ENCODE measurements at places on chromosomes 12 and 14.
A peak's percentile ranks its signal among the peaks of the same experiment; 100 is the strongest.

DNA sequence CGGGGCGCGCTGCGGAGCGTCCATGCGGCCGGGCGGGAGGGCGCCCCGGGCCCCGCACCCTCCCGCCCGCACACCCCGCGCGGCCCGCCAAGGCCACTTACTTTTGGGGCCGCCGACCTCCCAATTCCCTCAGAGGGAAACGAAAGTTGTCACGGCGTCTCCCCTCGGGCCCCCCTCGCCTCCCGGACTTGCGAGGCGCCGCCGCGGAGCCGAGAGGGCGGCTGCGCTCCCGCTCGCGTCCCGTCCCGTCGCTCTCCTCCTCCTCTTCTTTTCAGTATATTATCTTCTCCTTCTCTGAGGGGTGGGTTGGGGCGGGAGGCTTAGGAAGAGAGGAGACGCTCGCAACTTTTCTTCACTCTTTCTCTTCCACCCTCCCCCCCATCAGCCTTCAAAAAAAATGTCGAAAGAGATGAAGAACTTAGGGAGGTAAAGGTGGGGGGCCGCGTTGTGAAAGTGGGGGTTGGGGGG is 613 bp downstream of the DUSP16 start:
- peak; percentile 26 for DNase-seq

DNA sequence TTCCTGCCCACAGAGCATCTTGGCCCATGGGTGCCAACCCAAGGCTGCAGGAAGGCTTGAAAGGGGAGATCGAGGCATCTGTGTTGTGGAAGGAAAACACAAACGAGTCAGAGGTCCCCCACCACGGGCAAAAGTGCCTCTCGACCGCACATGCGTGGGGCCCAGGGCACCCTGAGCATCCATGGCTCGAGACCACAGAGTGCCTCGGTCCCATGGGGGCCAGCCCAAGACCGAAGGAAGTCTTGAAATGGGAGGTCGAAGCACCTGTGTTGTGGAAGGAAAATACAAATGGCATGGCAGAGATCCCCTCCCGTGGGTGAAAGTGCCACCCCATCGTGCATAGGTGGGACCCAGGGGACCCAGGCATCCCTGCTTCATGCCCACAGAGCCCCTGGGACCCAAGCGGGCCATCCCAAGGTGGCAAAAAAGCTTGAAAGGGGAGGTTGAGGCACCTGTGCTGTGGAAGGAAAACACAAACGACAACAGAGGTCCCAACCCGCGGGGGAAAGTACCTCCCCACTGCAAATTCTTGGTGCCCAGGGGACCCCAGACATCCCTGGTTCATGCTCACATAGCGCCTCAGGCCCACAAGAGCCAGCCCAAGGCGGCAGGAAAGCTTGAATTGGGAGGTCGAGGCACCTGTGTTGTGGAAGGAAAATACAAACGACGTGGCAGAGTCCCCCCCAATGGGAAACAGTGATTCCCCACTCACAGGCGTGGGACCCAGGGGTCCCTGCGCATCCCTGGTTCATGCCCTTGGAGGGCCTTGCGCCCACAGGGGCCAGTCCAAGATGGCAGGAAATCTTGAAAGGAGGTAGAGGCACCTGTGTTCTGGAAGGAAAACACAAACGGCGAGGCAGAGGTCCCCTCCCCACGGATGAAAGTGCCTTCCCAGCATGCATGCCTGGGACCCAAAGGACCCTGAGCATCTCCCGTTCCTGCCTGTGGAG is 373.0 kb downstream of the ALG10 start:
- DNase-seq, result no peak

DNA sequence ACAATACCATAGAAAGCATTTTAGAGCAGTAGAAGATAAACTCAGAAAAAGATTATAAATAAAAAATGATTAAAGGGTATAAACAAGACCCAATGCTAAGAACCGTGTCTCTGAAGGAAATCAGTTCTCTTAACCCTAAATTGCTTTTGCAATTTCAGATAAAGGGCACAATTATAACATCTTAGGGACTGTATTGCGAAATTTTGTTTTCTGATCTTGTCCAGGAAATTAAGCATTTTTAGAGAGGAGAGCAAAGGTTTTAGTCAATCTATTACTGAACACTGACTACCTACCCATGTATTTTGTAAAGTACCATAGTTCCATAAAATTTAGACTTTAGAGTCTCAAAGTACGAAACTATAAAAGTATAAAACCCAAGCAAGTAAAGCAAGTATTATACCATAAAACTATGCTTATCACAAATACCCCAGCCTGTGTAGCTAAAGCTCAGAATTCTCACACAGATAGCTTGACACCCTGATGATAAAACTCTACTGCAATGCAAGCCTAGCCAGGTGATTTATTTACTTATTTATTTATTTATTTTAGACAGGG is 6.8 kb upstream of the CHPT1 start:
- no peak for DNase-seq

DNA sequence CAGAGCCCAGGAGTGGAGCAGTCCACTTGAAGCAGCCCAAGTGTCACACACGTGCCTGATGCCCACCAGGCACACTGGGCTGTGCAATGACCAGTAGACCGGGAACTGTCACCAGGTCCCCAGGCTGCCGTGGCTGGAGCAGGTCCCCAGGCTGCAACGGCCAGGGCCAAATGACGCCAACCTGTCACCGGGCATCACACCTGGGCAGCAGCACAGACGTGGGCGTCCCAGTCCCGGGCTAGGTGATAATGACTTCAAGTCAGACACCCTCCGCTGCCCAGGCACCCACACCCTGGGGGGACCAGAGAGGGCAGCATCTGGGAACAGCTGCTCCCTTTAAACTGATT is 30.6 kb upstream of the MMP17 start:
- DNase-seq, result no peak

GRCh38 chr12:94973221-94973620 is 30.3 kb downstream of the NDUFA12 start:
- no peak for DNase-seq

GRCh38 chr12:65791400-65791799 is 32.9 kb upstream of the HMGA2 start:
- no peak for DNase-seq

DNA sequence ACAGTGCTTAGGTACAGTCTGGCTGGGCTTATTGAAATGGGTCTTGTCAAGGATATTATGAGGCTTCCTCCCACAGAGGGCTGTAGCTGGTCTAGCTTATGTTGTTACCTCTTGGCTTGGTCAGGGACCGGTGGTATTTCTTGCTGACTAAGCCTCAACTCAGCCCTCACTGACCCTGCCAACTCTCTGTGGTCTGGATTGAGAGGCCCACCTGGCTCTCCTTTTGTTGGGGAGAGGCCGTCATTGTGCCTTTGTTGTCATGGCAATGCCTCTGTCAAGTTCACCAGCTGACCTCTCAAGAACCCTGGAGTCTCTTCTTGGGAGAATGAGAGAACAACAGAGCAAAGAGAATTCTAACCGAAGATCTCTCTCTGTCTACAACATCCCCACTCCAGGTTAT is 245.6 kb upstream of the NPAS3 start:
- no peak for DNase-seq

DNA sequence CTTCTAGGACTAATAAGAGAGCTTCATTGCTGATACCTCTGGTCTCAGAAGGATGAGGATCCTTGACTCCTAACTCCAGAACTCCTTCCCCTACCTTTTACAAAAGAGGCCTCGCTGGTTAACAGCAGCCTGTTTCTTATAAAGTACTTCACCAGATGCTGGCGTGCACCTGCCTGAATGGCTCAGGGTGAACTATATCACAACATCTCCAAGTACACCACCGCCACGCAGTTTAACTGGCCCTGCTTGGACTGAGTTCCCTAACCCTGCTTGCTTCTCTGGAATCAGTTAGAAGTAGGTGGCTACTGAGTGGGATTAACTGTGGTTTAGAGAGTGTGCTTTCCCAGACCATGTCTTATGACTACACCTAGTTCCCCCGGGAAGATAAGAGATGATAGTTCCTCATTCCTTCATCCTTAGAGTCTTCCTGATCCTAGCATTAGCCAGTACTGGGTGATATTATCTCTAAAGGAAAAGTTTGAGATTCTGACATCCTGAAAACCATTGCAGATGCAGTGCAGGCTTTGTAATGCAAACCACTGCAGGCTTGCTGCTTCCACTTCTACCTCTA is 3.0 kb downstream of the FOXJ2 start:
- no peak for DNase-seq

GRCh38 chr12:122035292-122035691 is 13.6 kb downstream of the BCL7A start:
- DNase-seq, result no peak

GRCh38 chr14:55123101-55123500 is 6.0 kb upstream of the LGALS3 start:
- DNase-seq, result no peak

GRCh38 chr12:69495071-69495470 is 24.9 kb downstream of the FRS2 start:
- DNase-seq, result no peak

DNA sequence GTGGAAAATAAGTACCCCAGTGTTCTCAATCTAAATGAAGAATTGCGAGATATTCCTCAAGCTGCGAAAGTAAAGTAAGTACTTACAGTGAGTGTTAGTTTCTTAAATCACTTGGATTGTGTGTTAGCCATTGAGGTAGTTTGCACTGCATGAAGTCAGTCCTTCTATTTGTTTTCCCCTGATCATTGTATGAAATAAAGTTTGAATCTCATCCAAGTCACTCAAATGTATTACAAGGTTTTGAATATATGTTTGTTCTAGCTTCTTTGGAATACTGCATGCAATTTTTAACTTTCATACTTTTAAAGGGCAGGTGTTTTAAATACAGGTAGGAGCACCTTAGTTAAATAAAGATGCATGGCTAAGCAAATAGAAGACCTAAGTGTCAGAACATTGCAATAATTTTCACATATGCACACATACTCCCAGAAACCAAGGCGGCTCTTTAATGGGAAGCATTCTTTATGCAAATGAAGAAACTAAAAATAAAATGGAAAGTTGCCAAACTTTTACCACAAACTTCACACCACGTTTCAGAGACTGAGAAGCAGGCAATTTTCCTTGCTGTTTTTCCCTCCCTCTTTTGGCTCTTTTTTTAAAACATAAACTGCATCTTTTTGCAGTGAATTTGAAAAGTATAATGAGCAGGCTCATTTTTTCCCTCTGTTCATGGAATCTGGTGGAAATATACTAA is 105.6 kb downstream of the GPR135 start:
- DNase-seq, result no peak

DNA sequence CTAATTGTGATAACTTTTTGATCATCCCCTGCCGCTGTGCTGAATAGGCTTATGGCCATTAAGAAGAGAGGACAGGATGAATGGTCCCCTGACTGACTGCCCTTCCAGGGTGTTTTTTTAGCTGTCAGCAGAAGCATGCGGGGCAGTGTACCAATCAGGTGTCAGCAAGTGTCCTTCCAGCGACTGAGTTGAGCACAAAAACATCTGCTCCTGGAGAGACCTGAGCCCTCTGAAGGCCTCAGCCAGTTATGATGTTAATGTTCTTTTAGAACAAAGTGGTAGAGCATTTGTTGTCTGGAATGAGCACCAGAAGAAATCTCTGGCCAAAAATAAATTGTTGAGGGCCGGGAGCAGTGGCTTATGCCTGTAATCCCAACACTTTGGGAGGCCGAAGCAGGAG is 37.5 kb downstream of the P2RX7 start:
- no peak for DNase-seq

- DNase-seq, result no peak
These were observed 45.5 kb downstream of the DERA start for GRCh38 chr12:15956413-15957185.

- DNase-seq, result peak; percentile 75
These were observed 2.9 kb upstream of the ZFP36L1 start for GRCh38 chr14:68795597-68796417.

- no peak for DNase-seq
These were observed 19.5 kb downstream of the PRKAB1 start for GRCh38 chr12:119687406-119687805.

Measured in T-helper 9 cell (primary cell).